ENCODE measurements at places on chromosomes 12 and 14. TPM values are rescaled to one million over a fixed set of nuclear protein-coding genes. Genes with fewer than 3 reads are reported as not detected.

Gene PROX2
- under 0.01 TPM for total RNA-seq

Gene FKBP11
- 19.1 TPM for total RNA-seq

Gene CMA1
- total RNA-seq, result not detected

Gene MYBPC1
- not detected for total RNA-seq

Gene TAS2R50
- 4.6 TPM for total RNA-seq

Gene USP44
- total RNA-seq, result 2.0 TPM

Gene CEBPE
- not detected for total RNA-seq

Gene UBE3B
- 36.1 TPM for total RNA-seq

Gene GUCY2C
- total RNA-seq, result not detected

Measured in vein endothelial cell (primary cell).